SK-N-SH (cell line): ENCODE measurements at places on chromosomes 3 and 15. TPM values are rescaled to one million over a fixed set of nuclear protein-coding genes. Genes with fewer than 3 reads are reported as not detected.

DNA sequence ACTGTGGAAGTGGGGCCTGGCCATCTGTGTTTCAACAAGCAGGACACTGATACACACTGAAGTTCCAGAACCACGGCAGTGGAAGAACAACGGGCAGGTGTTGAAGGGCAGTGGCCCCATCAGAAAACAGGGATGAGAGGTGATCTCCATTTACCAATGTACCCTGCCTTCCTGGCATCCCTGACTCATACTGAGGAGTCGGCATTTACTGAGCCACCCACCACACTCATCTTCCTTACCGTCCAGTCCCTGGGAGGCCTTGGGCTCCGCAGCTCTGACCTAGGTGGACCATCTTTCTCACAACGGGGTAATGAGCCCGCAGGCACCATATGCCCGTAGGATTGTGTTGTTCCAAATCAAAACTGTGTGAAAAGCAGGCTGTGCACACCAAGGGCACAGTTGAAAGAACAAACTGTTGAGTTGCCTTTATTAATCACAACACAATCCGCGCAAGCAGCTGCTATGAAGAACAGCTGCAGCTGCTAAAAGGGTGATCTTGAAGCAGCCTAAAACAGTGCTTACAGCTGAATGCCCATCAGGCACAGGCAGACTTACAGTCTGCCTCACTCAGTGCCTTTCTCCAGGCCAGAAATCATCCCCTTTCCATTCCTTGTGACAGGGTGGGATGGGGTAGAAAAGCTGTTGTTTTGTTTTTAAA lies 12.9 kb downstream of the MB21D2 start:
- DNase-seq: no peak
- H3K36me3 ChIP-seq: no peaks in the 10 kb centered on the region

- no peak overlapping the region for H3K27ac ChIP-seq
- no peak for DNase-seq
- no peaks in the 10 kb centered on the region for H3K4me1 ChIP-seq
- H3K27me3 ChIP-seq: no peaks in the 10 kb centered on the region
- no peak overlapping the region for H3K4me3 ChIP-seq
- H3K36me3 ChIP-seq: no peaks in the 10 kb centered on the region
These were observed 355 bp downstream of the FBXW12 start for GRCh38 chr3:48372377-48372770.

DNA sequence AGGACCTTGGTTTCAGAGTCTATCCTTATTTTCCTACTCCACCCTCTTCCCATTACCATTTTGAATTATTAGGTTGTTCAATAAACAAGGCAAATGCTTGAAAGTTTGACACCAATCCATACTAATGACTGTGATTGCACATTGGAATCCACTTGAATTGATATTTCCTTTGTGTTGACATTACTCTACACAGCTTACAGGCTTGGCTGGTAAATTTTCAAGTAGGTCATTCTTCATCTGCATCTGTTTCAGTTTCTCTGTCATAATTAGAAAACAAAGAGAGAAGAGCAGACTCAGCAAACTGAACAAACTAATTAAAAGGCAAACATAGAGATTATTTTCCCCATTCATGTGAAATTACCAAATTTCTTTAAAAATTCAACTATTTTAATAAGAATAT lies 732.9 kb upstream of the BCHE start:
- DNase-seq: no peak
- no peaks in the 10 kb centered on the region for H3K4me1 ChIP-seq
- no peaks in the 10 kb centered on the region for H3K27me3 ChIP-seq
- H3K36me3 ChIP-seq: no peaks in the 10 kb centered on the region
- no peak overlapping the region for H3K4me3 ChIP-seq

GRCh38 chr15:87569581-87569980 lies 687.0 kb downstream of the NTRK3 start:
- H3K27me3 ChIP-seq: no peaks in the 10 kb centered on the region
- no peaks in the 10 kb centered on the region; the same call in 1 of the 2 replicates for H3K4me1 ChIP-seq
- H3K36me3 ChIP-seq: no peaks in the 10 kb centered on the region
- no peak overlapping the region for H3K4me3 ChIP-seq
- H3K27ac ChIP-seq: no peak overlapping the region

DNA sequence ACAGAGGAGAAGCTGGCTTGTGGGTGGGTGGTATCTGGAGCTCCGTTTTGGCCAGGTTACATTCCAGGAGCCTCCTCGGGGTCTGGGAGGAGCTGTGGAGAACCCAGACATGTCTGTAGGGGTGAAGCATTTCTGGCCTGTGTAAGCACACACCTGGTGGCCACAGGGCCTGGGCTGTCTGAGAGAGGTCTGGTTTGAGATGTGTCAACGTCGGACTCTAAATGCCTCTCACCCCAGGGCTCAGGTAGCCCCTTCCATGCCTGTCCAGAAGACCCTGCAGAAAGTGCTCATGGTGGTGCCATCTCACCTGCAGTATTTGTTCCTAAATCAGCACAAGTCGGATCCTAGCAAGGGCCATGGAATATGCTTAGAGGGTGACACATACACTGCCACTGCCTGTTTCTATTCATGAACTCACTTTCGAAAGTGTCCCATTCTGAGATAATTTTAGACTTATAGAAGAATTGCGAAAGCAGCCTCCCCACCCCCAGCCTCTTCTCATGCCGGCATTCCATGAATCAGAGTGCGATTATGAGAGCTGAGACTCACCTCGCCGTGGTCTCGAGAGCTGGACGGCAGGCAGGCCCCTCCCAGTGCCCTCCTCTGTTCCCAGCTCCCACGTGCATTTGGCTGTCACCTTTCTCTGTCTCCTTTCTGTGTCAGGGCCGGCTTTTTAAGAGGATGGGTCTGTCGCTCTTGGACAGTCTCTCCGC lies 63.7 kb downstream of the KLF15 start:
- DNase-seq: no peak
- peaks cover 6% of the 10 kb centered on the region; the same call in 1 of the 2 replicates for H3K4me1 ChIP-seq
- no peak overlapping the region for H3K27ac ChIP-seq
- H3K36me3 ChIP-seq: no peaks in the 10 kb centered on the region

- H3K27me3 ChIP-seq: no peaks in the 10 kb centered on the region
- no peaks in the 10 kb centered on the region for H3K4me1 ChIP-seq
- no peak overlapping the region for H3K27ac ChIP-seq
- H3K4me3 ChIP-seq: no peak overlapping the region
- no peaks in the 10 kb centered on the region for H3K36me3 ChIP-seq
These were observed 46.6 kb upstream of the ARPP21 start for GRCh38 chr3:35592589-35593295.

DNA sequence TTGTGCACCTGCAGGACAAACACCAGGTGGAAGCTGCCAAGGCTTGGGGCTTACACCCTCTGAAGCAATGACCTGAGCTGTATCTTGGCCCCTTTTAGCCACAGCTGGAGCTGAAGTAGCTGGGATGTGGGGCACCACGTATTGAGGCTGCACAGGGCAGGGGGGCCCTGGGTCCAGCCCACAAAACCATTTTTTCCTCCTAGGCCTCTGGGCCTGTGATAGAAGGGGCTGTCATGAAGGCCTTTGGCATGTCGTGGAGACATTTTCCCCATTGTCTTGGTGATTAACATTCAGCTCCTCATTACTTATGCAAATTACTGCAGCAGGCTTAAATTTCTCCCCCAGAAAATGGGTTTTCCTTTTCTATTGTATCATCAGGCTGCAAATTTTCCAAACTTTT lies 27.6 kb upstream of the MME start:
- no peaks in the 10 kb centered on the region for H3K36me3 ChIP-seq
- no peak overlapping the region for H3K27ac ChIP-seq
- H3K4me3 ChIP-seq: no peak overlapping the region
- no peaks in the 10 kb centered on the region for H3K4me1 ChIP-seq
- DNase-seq: no peak
- H3K27me3 ChIP-seq: no peaks in the 10 kb centered on the region

DNA sequence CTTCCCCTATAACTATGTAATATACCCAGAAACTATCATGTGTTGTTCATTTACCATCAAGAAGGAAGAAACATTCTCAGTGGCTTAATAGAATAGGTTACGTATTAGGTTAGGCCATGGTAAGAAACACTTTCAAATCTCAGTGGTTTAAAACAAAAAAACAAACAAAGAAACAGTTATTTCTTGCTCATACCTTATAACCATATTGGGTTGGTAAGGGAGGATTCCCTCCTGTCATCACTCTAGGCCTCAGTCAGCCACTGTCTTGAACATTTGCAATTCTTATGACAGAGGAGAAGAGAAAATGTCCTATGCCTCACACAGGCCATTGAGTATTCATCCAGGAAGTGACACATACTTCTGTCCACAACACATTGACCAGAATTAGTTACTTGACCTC lies 727.7 kb upstream of the NECTIN3 start:
- H3K27ac ChIP-seq: peak overlapping the region; percentile 53
- H3K36me3 ChIP-seq: no peaks in the 10 kb centered on the region
- no peaks in the 10 kb centered on the region for H3K27me3 ChIP-seq
- no peak for DNase-seq
- H3K4me3 ChIP-seq: no peak overlapping the region

DNA sequence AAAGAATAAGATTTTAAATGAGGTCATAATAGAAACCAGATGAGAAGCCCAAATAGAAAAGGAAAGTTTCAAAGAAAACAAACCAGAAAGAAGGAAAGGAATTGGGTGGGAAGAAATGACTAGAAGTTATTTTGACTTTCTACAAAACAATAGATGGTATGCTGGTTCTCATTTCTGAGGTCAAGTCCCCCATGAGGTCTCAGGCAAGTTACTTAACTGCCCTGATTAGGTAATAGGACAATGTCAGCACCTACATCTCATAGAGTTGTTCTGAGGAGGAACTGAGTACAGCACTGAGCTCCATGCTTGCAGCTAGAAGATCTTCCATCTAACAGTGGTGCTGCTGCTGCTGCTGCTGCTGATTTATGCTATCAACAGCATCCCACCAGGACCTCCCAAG lies 185.9 kb downstream of the ERC2 start:
- no peak overlapping the region for H3K4me3 ChIP-seq
- no peaks in the 10 kb centered on the region for H3K36me3 ChIP-seq
- no peaks in the 10 kb centered on the region for H3K27me3 ChIP-seq
- no peak overlapping the region for H3K27ac ChIP-seq
- DNase-seq: no peak

DNA sequence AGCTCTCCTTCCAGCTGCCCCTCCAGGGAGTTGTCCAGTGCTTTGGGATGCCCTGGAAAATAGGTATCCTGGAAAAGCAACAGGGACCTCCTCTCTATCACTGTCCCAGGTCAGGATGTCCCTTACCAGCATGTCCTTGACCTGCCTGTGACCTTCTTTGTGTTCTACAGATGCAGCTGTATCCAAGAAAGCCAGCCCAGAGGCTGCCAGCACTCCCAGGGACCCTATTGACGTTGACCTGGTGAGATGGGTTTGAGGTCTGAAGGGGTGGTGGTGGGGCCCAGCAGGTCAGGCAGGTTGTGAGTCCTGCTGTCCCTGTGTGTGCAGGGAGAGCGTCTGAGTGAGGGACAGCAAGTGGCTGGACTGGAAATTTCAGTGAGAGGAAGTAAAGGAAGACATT lies 30.2 kb downstream of the PML start:
- H3K36me3 ChIP-seq: peaks cover 13% of the 10 kb centered on the region
- no peak overlapping the region for H3K27ac ChIP-seq
- no peaks in the 10 kb centered on the region for H3K27me3 ChIP-seq
- DNase-seq: no peak
- peaks cover 8% of the 10 kb centered on the region; the same call in 1 of the 2 replicates for H3K4me1 ChIP-seq
- no peak overlapping the region for H3K4me3 ChIP-seq

GRCh38 chr3:196499807-196500524 lies 3.6 kb downstream of the RNF168 start:
- H3K27me3 ChIP-seq: no peaks in the 10 kb centered on the region
- H3K4me3 ChIP-seq: peak overlapping the region; percentile 77
- H3K36me3 ChIP-seq: no peaks in the 10 kb centered on the region
- H3K4me1 ChIP-seq: peaks cover 4% of the 10 kb centered on the region; the same call in 1 of the 2 replicates
- peak overlapping the region; percentile 61 for H3K27ac ChIP-seq
- no peak for DNase-seq

DNA sequence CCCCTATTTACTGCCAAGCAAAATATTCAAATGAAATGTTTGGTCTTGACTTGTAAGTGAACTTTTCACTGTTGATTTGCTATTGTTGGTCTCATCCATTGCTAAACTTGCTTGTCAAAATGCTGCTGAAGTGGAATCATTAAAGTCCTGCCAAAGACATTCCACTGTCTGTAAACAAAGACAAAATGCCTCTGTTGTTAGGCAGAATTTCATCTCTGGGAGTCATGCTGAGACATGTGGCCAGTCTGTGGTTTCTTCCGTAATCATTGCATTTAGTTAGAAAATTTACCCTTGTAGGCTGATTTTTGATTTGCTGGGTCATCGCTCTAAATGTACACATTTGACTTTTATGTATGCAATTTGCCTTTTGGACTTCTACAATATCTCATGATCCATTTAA lies 577.7 kb downstream of the MECOM start:
- DNase-seq: no peak
- no peak overlapping the region for H3K4me3 ChIP-seq
- H3K4me1 ChIP-seq: no peaks in the 10 kb centered on the region
- no peaks in the 10 kb centered on the region for H3K36me3 ChIP-seq

- peaks cover 34% of the 10 kb centered on the region for H3K36me3 ChIP-seq
- no peaks in the 10 kb centered on the region for H3K27me3 ChIP-seq
- H3K27ac ChIP-seq: no peak overlapping the region
- no peak for DNase-seq
- H3K4me3 ChIP-seq: no peak overlapping the region
These were observed 15.9 kb downstream of the HPS3 start for GRCh38 chr3:149145356-149145755.

DNA sequence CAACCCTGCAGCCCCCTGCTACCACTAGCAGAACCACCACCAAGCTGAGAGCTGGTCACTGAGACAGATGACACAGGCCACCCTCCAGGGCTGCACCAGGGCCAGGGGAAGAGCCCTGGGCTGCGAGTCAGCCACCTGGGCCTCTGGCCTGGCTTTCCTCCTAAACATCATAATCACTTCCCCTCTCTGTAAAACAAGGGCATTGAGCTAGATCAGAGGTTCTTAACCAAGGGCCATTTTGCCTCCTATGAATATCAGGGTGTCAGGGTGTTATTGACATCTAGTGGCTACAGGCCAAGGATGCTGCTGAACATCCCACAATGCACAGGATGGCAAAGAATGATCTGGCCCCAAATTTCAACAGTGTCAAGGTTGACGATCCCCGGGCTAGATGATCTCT lies 25.2 kb downstream of the TLE3 start:
- peaks cover 9% of the 10 kb centered on the region; the same call in 1 of the 2 replicates for H3K4me1 ChIP-seq
- peaks cover 12% of the 10 kb centered on the region for H3K36me3 ChIP-seq
- no peak overlapping the region for H3K4me3 ChIP-seq

GRCh38 chr3:30632065-30632464 lies 25.7 kb downstream of the TGFBR2 start:
- no peak overlapping the region for H3K4me3 ChIP-seq
- H3K4me1 ChIP-seq: no peaks in the 10 kb centered on the region; the same call in none of the 2 replicates
- no peak overlapping the region for H3K27ac ChIP-seq
- no peaks in the 10 kb centered on the region for H3K27me3 ChIP-seq
- H3K36me3 ChIP-seq: peaks cover 3% of the 10 kb centered on the region; the same call in 1 of the 2 replicates

- H3K4me3 ChIP-seq: no peak overlapping the region
- H3K27ac ChIP-seq: no peak overlapping the region
- no peaks in the 10 kb centered on the region for H3K4me1 ChIP-seq
- H3K27me3 ChIP-seq: no peaks in the 10 kb centered on the region
These were observed 12.2 kb upstream of the TMEM40 start for GRCh38 chr3:12771236-12771635.

Gene GALNT15
- polyA plus RNA-seq: 4.7 and 6.5 TPM in 2 replicates

Gene SLC12A1
- not detected in 2 replicates for polyA plus RNA-seq

Gene C15orf62
- 0.06 TPM in 1 of 2 replicates, not detected in the other for polyA plus RNA-seq

Gene MYZAP
- polyA plus RNA-seq: 0.07 TPM in 1 of 2 replicates, not detected in the other

Gene SOX14
- polyA plus RNA-seq: not detected in 2 replicates

Gene P3H2
- 2.8 and 3.3 TPM in 2 replicates for polyA plus RNA-seq

Gene HRH1
- 6.2 and 7.7 TPM in 2 replicates for polyA plus RNA-seq

Gene VEPH1
- polyA plus RNA-seq: 6.0 and 11.3 TPM in 2 replicates

Gene STAB1
- polyA plus RNA-seq: 0.03 and 0.05 TPM in 2 replicates

Gene MESP2
- 0.21 and 0.31 TPM in 2 replicates for polyA plus RNA-seq

Gene MORC1
- polyA plus RNA-seq: not detected in 2 replicates
